ENCODE measurements at places on chromosomes 1 and 21.
A peak's percentile ranks its signal among the peaks of the same experiment; 100 is the strongest.

DNA sequence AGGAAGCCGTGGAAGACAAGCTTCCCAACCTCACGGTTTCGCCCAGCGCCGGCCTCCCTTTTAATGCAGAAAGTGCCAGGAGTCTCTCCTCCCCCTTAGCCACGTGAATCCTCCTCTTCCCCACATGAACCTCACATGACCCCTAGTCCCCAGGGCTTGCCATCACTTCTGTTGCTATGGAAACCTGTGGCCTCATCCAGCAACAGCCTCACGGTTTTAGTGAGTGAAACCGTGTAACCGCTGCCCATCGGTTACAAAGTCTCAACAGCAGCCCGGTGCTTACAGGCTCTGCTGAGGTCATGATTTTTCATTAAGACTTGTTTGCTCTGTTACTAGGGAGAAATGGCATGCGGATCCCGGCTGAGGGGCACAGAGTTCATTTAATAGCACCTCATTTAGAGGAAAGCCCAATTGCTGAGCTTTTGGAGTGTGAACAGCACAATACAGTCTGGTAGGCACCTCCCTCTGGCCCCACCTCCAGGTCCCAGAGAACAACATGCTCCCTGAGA lies 143.2 kb upstream of the BACE2 start:
- DNase-seq: no peak

DNA sequence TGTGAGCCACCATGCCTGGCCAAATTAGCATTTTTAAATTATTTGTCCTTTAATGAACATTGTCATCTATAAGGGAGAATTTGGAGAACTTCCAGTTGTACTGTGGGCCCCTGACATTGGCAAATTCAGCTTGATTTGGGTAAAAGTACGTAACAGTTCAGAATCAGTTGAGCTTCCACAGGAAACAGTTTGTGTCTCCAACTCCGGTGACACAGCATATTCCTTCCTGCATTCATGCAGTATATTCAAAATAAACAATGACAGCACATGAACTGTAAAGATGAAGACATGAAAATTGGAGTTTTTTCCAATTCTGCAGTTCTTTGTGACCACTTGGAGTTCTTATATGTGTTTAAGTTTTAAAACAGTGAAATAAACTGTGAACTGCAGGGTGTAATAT lies 28.2 kb downstream of the RNF220 start:
- DNase-seq: no peak

GRCh38 chr1:200038981-200039848 lies 11.7 kb downstream of the NR5A2 start:
- peak; percentile 20 for DNase-seq

GRCh38 chr1:3671371-3672180 lies 19.3 kb downstream of the TP73 start:
- no peak for DNase-seq

- DNase-seq: no peak
Observed at GRCh38 chr1:206655471-206655882, 20.1 kb downstream of the DYRK3 start.

DNA sequence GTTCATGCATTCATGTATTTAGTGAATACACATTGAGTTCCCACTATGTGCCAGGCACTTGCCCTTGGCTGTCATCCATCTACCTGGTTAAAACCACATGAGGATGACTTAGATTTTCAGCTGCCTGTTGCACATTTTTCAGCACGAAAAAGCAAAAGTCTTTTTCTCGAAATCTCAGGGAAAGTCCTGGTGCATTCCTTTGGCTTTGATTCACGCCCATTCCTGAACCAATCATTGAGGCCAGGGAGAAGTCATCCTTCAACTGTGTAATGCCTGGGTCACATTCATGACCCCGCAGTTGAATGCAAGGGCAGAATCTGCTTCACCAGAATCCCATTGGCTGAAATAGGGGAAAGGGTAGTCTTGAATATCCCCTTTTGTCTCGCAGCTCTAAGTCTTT lies 84.4 kb downstream of the RNF220 start:
- DNase-seq: no peak

DNA sequence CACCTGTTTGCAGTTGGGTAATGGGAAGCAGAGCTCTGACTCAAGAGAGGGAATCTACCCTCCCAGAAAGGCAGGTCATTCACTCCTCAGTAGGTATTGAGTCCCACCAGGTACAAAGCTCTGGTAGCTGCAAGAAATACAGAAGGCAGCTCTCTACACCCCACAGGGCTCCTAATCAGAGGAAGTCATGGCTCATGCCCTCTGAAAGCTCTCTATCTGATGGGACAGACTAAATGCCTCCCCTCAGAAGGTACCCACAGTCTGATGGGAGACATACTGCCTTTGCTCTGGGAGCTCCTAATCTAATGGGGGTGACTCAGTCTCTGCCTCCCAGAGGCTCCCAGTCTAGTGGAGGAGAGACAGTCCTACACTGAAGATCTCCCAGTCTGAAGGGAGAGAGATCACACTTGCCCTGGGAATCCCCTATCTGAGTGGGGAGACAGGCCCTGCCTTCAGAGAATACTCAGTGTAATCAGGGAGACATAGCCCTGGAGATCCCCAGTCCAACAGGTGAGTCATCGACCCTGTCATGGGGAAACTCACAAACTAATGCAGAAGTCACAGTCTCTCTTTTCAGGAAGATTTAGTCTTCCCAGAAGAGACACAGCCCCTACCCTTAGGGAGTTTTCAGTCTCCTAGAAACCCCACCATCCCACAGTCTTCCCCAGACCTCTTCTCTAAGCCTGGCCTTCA lies 23.7 kb downstream of the CAMK1G start:
- no peak for DNase-seq

- DNase-seq: no peak
Observed at GRCh38 chr1:171711643-171712042, 30.2 kb downstream of the VAMP4 start.

DNA sequence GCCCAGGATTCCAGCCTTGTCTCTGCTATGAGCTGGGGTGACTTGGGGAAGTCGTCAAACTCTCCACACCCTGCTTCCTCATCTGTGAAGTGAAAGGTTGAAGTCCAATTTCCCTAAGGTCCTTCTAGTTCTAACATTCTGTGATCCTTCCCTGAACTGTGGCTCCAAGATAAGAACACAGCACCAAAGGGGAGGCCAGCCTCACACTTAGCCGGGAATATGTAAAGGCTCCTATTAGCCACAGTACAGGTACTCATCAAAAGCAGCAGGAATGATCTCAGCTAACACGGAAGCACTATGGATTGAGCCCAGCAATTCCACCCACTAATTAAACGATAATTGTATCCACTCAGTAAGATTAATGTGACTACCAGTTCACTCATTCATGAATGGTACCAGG lies 4.0 kb downstream of the SLC30A10 start:
- no peak for DNase-seq

DNA sequence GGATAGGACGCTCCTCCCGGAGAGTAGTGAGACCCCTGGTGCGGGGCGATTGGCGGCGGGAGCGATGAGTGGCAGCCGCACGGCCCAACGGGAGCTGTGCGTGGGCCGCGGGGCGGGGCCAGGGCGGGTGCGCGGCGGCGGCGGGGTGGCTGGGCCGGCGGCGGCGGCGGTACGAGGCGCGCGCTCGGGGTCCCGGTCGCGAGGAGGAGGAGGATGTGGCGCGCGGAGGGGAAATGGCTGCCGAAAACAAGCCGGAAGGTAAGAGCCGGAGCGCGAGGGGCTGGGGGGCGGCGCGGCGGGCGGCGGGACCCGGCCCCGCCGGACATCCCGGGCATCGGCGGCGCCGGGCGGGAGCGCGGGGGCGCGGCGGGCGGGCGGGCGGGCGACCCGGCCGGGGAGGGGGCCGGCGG lies at the start of gene CAMTA1:
Gene CAMTA1 (plus strand): TSS at position 137 of the 410 bp plus-strand sequence. CDS start 77 bp downstream, at position 214.
- no peak for DNase-seq

GRCh38 chr1:3514404-3514803 lies 59.9 kb downstream of the ARHGEF16 start:
- DNase-seq: no peak

DNA sequence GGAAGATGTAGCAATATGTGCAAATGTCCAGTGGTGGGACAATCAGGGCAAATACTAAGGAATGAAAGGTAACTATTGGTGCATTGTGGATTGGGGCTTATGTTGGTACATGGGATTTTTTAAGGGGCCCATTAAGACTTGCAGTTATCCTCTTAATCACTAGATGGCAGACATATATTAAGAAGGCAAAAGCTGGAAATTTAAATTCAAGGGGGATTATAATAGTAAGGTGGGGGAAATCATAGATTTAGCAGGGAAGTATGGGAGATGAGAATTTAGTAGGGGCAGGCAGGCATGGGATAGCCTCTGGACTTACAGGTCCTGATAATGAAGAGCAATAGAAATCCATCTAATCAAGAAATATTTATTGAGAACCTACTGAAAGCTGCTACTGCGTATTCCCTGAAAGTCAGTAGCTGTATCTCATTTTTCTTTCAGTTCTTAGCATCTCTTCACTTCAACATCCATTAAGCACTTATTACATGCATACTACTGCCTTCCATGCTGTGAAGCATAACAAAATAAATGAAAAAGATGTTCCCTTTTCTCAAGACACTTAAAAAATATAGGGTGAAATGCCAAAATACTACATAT lies 251.8 kb downstream of the CRB1 start:
- no peak for DNase-seq

DNA sequence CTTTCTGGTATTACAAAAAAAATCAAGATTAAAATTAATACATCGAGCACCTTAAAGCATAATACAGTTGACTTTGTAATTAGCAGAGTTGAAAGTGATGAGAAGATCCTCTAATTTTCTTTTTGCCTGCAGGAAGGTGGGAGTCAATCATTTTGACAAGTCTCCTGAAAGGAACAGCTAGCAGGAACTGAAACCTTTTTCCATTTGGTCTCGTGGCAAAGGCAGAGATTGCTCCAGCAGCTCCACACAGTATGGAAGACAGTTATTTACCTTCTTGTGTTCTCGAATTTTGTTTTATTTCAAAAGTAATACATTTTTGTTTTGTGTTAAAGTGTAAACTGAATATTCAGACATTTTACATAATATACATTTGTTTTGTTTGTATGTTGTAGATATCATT lies 7.7 kb downstream of the S100PBP start:
- DNase-seq: no peak

GRCh38 chr1:40745176-40745575 lies 38.4 kb upstream of the KCNQ4 start:
- DNase-seq: no peak

DNA sequence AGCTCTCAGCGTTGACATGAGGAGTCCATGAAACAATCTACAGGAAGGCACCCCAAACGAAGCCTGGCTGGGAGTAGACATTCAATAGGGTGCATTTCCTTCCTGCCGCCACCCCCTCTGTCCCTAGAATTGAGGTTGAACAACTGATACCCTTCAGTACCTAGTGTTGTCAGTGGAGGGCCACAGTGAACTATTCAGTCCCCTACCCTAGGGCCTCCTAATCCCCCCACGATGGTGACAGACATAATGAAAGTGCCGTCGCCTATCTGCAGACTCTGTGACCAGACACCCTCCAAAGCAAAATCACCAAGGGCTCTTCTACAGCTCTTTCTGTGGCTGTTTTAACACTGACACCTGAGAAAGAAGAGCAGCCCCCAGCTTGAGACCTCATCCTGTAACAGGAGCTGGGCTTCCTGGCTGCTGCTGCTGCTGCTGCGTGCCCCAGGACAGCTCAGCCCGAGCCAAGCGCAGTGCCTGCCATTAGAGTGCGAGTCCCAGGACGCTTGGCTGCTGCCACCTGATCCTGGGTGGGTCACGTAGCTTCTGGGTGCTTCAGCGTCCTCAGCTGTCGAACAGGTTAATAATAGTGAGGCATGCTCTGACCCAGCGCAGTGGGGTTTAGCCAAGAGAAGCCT lies 183.0 kb downstream of the ZBTB18 start:
- DNase-seq: no peak

GRCh38 chr1:101026430-101026788 lies 825 bp upstream of the DPH5 start:
- no peak for DNase-seq

DNA sequence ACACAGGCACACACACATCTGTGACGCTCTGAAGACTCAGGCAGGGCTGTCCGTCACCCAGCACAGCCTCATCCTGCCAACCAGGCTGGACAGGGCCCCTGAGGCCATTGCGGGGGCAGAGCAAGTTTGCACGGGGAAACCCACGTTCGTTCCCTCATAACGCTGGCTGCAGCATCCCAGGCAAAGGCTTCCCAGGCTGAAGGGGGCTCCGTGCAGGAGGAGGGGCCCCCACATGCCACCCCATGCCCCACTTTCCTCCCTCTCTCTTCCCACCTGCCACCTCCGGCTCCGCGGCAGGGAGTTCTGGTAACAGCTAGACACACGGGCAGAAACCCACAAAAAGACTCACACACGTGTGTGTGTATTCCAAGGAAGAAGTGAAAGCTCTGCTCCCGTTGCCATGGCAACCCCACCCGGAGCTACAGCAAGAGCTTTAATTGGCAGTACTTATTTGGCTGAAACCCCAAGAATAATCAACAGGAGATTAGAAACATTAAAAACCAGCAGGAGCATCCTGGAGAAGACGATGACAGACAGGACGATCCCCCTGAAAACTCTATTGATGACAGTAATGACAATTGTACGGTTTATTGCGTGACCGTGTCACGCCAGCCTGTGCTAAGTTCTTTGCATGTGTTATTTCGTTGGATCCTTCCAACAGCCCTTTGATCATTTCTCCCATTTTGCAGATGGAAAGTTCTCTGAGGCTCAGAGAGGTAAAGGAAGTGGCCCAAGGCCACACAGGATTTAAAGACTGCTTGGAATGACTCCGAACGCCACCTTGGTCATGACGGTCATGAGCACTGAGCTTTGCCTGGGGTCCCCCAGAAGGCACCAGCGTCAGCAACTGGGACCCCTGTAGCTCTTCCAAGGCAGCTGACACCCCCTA lies 247.1 kb downstream of the NPHP4 start:
- DNase-seq: no peak

DNA sequence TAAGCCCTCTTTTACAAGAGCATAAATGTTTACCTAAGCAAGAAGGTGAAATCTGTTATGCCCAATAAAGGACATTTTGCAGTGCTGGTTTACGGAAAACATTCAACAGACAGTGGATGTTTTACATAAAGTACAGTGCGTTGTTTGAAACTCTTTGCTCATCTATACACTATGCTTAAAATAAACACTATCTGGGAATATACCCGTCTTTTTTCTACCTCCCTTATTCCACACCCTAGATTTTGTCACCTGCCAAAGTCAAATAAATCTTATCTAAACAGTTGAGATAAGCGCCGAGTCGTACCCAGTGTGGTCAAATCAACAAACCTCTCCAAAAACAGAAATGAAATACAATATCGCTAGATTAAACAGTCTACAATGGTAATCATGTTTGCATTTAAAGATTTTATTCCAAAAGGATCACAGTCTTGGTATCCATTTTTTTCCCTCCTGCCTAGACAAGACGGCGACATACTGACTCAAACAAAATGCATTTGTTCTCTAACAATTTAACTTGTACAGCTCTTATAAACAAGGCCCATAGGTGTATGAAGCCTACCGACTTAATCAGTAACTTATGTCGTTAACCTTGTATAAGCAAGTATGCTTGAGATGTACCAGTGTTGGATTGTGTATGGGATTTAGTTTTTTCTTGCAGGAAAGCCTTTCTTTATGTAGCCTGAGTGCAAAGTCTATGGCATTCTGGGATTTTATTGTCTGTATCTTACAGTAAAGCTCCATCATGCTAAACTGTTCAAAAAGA lies 189.1 kb downstream of the FMN2 start:
- DNase-seq: no peak

All from CMK (cell line).